ENCODE measurements at places on chromosomes 1 and 21.

GRCh38 chr1:64183395-64184002 is 19.9 kb upstream of the UBE2U start:
- no peak for DNase-seq

DNA sequence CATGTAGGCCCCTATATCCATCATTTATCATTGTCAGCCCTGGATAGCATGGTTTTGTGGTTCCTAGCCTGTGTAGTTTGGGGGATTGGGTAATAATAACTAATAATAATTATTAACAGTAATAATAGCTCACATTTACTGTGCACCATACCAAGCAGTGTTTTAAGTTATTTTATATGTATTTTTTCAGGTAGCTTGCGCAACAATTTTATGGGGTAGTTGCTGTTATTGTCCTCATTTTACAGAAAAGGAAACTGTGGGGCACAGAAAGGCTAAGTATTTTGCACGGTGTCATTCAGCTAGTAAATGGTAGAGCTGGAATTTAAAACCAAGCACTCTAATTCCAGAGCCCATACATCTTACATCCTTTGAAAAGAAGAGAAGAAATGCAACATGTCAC is 179.8 kb downstream of the HS2ST1 start:
- DNase-seq: no peak

GRCh38 chr1:94980582-94981574 is 54.0 kb upstream of the CNN3 start:
- no peak for DNase-seq

GRCh38 chr1:24345334-24345733 is 26.2 kb downstream of the GRHL3 start:
- no peak for DNase-seq

- no peak for DNase-seq
Observed at GRCh38 chr1:29758781-29759499, 522.6 kb downstream of the PTPRU start.

DNA sequence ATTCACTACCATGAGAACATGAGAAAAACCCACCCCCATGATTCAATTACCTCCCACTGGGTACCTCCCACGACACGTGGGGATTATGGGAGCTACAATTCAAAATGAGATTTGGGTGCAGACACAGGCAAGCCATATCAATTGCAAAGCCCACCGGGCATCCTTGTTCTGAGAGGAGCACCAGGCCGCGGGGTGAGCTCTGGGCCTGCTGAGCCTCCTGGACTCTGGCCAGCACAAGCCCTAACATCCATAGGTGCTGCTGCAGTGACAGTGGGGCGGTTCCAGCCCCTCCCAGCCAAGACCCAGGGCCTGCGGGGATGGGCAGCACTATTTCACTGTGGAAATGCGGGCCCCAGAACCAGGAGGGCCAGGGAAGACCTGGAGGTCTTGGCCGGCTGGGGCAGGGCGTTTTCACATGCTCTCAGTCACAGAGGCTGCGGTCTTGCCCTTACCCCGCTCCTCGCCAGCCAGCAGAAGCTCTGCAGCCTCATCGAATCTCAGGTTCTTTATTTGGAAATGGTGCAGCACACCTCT is 103.8 kb downstream of the PCBP3 start:
- no peak for DNase-seq

GRCh38 chr1:67431156-67431765 is 1.1 kb upstream of the SERBP1 start:
- DNase-seq: no peak

DNA sequence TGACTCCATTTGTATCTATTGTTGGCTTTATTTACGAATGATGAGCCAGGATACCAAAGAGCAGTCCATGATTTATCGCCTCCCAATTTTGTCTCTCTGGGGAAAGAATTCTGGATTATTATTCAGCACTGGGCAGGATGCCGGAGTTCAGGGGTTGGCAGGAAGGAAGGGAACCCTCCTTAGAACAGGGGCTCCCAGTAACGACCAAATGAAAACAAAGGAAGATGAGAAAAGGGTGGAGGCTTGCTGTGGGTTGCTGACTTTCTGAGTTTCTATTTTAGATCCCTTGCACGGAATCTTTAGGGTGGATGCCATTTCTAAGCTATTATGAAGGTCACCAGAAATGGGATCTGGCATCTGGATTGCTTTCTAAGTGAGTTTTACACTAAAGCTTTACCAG is 231.2 kb upstream of the LYPLAL1 start:
- DNase-seq: no peak

DNA sequence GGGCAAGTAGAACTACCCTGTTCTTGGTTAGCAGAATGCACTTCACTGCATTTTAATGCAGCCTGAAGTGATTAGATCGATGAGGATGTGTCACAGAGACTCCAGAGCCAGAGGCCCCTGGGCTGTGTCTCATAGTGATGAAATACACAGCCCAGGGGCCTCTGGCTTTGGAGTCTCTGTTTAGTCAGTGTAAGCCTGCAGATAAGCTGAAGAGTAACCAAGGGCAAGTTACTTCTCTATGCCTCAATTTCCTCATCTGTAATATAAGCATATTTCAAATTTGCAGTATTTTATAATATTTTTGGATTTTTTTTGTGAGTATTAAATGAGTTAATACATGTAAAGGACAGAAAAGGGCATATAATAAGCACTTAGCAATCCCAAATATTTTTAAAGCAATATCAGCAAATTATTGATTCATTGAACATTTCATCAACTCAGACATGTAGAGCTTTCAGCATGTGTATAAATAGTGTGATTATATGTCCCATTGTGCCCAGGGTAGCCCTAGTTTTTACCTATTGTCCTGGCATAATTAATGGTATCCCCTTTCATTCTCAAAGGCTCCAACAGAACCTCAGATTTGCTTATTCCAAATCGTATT is 23.6 kb upstream of the APOBEC4 start:
- no peak for DNase-seq

DNA sequence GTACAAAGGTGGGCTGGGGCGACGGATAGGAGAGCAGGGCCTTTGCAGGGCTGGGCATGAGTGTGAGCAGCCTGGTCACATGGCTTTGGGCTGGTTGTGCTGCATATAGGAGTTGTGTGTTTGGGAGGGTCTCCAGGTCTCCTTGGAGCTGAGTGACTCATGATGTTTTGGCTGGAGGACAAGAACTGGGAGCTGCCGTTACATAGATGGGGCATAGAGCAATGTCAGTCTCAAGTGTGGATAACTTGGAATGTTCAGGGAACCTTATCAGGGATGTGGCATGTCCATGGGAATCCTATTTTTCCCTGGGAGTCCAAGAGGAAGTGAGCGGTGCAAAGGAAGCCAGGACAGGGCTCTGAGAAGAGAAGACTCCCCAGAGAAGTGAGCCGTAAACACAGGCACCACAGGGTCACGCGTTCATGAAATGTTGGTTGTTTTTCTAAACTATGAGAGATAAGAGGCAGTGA is 136.4 kb upstream of the KCNE2 start:
- no peak for DNase-seq

- DNase-seq: no peak
Observed at GRCh38 chr1:170200621-170201397, 55.0 kb downstream of the NTMT2 start.

DNA sequence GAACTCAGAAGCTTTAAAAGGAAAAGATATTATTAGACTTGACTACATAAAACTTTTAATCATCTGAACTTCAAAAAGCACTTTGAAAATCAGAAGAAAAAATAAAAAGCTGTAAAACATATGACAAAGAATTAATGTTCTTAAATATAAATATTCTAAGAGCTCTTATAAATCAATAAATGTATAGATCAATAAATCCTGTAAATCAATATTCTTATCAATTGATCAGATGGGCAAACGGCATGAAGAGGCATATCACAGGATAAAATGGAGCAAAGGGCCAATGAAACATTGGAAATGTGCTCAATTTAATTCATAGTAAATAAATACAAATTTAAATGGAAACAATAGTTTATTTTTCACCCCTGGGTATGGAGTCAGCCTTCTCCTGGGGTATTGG is 66.1 kb upstream of the SMYD2 start:
- DNase-seq: no peak

- DNase-seq: no peak
Observed at GRCh38 chr1:15023205-15023604, 130.3 kb upstream of the TMEM51 start.

Data from GM18507 (cell line).